ENCODE measurements at places on chromosomes 3 and 15.

DNA sequence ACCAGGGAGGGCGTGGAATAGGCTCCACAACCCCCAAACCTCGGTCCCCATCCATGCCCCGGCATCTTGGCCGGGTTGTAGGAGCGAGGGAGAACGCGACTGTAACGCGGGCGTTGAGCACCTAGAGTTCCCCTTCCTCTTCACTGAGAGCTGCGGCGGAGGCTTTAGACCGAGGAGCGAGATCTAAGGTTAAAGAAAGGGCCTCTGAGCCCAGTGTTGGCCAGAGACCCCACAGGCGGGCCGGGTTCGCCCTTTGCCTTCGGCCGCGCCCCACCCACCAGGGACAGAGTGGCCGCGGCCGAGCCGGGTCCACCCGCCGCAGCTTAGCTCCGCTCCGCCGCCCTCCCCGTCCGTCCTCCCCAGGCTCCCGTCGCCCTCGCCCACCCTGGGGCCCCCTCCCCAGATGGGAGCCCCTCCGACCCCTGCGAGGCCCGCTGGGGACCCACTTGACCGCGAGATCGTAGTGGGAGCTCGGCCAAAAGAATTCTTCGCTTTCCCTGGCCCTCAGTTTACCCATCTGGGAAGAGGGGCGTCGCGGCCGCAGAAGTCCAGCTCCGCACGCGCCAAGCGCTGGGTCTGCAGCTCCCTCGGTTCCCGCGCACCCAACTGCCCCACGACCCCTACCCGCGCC is 425 bp downstream of the ANPEP start:
- DNase-seq, result no peak

GRCh38 chr3:119677641-119677934 is 382 bp upstream of the COX17 start:
- DNase-seq, result no peak

DNA sequence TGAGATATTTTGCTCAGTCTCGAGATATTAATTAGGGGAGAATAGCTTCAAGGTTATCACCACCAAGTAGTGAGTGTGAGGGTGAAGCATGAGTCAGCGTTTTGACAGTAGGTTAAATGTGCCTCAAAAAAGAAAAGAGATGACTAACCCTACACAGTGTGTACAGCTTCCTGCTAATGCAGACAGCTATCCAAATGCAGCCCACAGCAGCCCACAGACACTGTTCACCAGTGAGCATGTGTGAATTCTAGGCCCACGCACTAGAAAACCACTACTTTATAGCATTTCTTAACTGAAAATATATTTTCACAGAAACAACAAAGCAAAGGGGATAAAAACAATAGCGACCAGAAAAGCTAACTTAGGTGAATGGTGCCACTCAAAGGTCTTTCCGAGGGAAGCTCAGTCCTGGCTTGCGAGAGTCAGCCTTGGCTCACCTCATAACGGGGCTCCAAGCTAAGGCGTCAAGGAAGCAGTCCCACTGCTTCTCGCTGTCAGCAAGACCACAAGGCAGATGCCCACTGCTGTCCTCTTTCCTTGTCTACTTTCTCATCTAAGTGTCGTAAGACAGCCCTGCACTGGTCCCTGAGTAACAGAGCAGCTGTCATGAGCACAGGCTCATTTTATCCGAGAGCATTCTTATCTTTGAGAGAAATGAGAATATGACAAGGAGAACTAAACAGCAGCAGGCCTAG is 47.6 kb downstream of the TXNRD3 start:
- DNase-seq, result no peak

DNA sequence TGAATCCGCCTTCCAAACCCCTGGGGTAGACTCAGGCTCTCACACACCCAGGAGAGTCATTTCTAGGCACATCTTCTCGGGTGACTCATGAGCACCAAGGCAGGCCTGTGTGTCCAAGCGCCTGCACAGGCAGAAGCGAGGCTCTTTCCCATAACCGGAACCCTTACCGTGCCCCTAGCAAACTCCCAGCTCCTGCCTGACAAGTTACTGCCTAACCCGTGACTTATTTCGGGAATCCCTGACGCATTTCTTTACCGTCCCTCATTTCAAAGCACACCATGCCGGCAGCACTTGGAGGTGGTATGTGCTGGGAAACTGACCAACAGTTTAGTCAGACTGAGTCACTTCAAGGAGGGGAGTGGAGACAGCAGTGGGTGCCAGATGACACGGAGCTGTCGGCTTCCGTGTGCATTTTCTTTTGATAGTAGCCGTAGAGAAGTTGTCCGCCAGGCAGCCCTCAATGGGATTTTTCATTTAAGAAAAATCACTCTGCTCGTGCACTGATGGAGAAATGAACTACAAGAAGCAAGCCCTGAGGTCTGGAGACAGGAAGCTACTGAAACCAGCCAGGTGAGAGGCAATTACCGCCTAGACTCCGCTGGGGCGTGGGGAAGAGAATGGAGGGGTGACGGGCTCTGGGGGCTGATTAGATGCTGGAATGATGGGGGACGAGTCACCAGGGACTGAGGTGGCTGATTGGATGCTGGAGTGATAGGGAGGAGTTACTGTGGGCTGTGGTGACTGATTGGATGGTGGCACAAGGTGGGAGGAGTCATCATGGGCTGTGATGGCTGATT is 17.3 kb upstream of the HRH1 start:
- no peak for DNase-seq

DNA sequence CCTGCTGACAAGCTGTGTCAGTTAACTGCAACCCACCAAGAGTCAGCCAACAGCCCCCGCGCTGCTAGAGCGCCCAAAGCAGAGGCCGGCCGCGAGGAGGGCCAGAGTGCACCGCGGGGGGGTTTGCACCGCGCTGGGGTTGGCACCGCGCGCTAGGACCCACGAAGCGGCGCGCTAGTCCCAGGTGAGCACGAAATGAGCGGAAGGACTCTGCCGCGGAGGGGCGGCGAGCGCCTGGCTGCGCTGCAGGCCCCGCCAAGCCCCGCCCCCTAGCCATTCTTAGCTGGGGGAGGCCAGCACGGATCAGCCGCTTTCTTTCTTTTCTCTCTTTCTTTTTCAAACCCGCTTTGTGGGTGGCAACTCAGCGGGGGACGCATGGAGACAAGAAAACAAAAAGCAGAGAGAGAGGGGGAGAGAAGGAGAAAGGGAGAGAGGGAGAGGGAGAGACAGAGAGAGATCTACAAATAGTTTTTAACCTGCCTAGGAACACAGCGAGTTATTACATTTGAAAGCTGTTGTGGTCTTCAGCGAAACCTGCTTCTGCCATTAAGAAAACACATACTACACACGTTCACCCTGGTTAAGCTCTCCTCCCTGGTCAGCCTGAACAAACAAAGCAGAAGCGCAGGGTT is 6.9 kb upstream of the FOXB1 start:
- peak; percentile 42 for DNase-seq

- DNase-seq, result no peak
Measured at GRCh38 chr3:36707623-36708409, 56.5 kb downstream of the DCLK3 start.

GRCh38 chr15:38253351-38253781 is 730 bp downstream of the SPRED1 start:
- no peak for DNase-seq

DNA sequence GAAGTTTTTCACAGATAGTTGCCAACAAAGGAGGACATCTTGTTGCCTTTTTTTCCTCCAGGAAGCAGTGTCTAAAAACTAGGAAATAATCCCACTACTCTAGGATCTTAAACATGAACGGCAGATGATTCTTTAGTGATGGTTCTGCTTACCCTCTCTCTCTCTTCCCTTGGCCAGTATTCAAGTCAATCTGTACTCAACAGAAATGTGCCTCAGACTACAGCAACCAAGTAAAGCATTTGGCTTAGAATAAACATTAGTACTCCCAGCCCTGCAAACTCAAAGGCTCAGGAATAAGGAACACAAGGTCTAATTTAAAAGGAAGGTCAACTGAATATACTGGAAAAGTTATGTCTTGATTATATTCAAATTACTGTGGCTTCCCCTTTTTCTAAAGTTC is 8.7 kb downstream of the NPTN start:
- no peak for DNase-seq

DNA sequence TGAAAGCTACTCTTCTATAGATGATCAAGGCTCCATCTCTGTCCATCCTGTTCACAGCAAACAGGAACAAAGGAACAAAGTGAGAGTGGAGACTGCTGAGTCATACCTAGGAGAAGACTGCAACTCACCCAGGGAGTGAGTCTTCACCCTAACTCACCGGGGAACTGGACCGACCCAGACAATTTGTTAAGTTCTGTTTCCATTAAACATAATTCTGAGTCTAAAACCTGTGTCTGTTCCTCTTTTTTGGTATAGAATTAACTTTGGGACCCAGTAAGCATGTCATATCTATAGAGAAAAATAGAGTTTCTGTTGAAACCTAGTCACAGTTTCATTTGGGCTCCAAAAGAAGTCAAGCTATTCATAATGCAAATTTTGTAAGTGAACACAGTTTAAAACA is 21.6 kb downstream of the CCDC80 start:
- DNase-seq, result no peak

DNA sequence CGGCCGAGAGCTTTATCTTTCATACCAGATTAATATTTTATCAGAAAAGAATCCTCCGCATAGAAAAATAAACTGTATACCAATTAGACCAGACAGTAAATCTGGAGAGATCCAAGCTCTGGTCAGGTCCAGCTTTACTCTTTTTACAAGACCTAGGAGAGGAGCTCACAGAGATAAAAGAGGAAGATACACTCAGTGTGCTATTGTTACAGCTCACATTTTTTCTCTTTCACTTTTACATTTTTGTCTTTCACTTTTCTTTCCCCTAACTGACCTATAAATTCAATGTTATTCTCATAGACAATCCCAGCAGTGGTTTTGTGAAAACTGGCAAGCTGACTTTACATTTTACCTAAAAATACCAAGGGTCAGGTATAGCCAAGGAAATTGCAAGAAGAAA is 55.8 kb downstream of the GUCA1C start:
- no peak for DNase-seq

DNA sequence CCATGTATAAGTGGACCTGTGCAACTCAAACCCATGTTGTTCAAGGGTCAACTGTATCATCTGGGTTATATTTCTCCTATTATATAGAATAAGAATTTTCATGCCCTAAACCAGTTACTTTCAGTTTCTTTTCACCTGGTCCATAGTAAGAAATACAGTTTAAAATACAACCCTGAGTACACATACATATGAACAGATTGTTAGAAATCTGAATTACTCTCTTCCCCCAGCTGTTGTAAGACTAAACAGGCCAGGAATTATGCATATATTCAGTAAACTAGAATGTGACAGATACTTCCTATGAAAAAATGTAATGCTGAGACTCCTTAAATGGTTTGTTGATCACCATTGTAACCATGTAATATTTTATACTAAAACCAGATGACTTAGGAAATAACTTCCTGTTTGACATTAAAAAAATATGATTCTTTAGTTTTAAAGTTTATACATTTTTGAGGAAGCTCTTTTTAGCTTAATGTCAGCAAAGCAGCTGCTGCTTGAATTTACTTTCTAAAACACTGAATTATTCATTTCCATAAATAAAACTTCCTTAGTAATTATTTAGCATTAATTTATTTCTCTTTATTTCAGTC is 52.5 kb upstream of the ZCWPW2 start:
- DNase-seq, result no peak

- DNase-seq, result no peak
Measured at GRCh38 chr15:39173426-39173825, 407.5 kb upstream of the THBS1 start.

DNA sequence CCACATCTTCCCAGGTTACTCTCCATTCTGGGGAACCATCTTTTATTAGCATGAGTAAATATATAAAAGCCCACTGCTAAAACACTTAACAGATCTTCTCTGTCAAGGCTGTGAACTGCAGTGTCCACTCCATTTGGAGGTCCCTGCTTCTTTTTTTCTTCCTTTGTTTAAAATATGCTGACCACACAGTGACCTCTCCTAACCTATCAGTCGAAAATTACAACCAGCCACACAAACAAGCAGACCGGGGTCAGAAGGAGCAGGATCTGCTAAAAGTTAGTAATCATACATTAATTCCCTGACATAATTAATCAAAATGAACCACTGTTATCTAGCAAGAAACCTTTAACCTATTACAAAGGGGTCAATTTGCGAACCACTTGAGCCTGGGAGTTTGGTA is 427.9 kb upstream of the NR2F2 start:
- no peak for DNase-seq

DNA sequence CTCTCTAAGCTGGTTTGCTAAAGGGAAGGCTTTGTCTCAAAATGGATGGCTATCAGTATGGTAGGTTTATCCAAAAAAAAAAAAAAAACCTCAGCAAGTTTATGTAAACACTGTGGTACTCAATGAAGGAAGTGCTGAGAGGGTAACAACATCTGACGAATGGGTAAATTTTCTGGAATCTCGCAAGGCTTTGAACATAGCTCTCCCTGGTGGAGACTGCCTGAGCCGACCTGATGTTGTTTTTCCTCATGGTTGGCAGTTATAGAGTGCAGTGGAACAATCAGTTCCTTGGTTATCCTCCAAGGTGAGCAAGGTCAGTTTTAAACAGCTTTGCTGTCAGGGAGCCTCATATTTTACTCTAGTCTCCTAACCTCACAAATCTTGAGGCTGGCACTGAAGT is 94.6 kb downstream of the ZPLD1 start:
- DNase-seq, result no peak

DNA sequence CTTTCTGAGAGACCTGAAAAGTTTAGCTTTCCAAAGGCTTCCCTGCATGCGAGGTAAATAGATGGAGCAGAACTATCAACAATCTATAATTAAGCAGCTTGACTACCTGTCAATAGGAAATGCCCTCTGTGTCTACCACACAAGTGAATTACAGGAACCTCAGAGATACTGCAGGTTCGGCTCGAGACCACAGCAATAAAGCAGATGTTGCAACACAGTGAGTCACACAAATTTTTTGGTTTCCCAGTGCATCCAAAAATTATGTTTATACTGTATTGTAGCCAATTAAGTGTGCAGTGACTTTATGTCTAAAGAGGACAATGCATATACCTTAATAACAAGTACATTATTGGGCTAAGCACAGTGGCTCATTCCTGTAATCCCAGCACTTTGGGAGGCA is 252.0 kb downstream of the UBE2E2 start:
- DNase-seq, result no peak

DNA sequence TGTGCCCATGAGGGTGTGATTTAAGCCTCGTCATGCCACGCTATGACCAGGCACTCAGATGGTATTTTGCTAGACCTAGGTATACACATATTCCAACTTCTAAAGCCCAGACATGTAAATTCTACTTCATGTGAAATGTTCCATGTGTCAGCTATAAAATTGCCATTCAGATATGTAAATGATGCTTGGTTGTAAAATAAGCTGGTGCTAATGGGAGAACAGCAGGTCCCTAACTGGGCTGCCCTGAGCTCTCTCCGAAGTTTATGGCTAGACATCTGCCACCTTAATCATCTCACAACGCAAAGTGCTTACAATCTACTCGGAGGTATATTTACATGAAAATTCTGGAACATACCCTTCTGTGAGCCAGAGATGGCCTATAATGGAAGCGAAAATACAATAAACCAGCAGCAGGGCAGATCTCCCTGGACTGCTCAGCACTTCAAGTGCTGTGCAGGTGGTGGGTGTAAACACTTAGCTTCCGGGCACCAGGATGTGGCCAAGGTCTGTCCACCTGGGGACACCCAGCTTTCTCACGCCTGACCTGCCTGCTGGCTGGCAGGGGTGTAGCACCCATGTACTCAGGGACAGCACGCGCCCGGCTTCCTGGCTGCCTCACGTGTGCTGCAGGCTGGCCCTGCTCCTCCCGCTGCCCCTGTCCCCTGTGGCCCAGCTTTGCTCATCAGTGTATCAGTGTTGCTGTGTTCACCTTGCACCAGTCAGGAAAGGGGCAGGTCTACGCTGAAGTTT is 82.0 kb downstream of the CHDH start:
- no peak for DNase-seq
